ENCODE measurements at places on chromosomes 1 and 21. TPM values are rescaled to one million over a fixed set of nuclear protein-coding genes. Genes with fewer than 3 reads are reported as not detected.

The LINGO4 gene
- 0.94 TPM for total RNA-seq

The CHIT1 gene
- 0.68 TPM for total RNA-seq

The MYBPH gene
- total RNA-seq, result 0.26 TPM

The MARK1 gene
- total RNA-seq, result 2.9 TPM

The GFI1 gene
- 0.36 TPM for total RNA-seq

The TRAF3IP3 gene
- total RNA-seq, result 2.0 TPM

The ATXN7L2 gene
- 8.4 TPM for total RNA-seq

The PLA2G5 gene
- total RNA-seq, result 0.79 TPM

GRCh38 chr1:22196641-22197040 lies 53.7 kb upstream of the WNT4 start:
- no peak for DNase-seq

DNA sequence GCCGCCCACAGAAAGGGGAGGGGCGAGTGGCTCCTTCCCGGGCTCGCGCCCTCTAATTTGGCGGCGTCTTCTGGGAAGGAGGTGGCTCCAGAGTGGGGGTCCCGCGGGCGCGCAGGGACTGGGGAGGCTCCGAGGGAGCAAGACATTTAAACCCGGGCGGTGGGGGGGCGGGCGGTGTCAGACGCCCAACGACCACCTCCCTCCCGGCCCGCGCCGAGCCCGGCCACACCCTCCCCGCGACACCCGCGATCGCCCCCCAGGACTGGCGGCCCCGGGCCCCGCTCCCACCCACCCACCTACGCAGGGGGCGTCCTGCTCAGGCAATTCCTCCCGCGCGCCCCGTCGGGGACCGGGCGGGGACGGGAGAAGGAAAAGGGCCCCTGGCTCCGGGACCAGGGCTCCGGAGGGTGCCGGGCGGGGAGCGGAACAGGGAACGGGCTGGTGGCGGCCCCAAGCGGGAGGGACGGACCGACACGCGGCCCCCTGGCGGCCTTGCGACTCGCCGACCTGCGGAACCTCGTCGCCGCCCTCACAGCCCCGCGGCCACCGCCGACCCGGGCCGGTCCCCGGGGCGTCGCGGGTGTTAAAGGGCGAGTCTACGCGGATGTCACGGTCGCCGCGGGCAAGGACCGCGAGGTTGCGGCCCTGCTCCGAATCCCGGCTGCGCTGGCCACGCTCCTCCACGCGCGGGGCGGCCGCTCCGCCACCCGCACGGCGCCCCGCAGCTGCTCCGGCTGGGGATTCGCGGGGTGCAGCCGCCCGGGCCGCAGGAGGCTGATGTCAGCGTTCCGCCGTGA lies 94.0 kb upstream of the FMN2 start:
- no peak for DNase-seq

DNA sequence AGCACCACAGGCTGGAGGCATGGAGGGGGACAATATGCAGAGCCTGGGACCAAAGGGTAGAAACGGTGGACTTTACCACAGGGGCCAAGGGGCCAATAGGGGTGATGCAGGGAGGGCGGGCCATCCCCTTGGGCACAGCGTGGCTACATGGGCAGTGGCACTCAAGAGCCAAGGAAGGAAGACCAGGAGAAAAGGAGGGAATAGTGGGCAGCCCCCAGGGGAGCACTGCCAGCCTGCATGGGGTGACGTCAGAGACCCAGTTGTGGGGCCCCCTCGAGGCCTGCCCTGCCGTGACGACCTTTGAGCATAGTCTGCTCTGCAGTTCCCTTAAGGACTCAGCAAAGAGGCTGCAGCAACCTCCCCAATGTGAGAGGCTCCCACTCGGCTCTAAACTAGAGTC lies 95.5 kb upstream of the TMPRSS2 start:
- peak; percentile 48 for DNase-seq

GRCh38 chr1:18581420-18581880 lies 49.2 kb upstream of the PAX7 start:
- DNase-seq, result no peak

DNA sequence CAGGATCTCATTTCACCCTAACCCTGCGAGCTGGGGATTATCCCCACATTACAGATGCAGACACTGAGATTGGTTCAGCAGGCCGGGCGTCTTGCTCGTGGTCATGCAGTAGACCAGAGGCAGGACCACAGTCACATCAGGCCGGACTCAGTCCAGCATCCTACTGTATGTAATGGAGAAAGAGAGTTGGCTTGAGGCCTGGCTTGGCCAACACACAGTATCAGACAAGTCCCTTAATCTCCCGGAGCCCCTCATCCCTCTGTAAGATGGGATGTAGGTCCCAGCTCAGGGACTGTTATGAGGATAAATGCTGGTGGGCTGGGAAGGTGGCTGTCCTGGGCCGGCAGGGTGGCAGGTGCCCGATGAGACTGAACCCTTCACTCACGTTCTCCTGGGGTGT lies 66.1 kb upstream of the ACTL8 start:
- no peak for DNase-seq

- DNase-seq, result no peak
Measured at GRCh38 chr21:35727830-35728229, 332.5 kb downstream of the SETD4 start.

- DNase-seq, result no peak
Measured at GRCh38 chr21:41121785-41122415, 46.1 kb upstream of the BACE2 start.

GRCh38 chr1:119276558-119276957 lies 92.0 kb upstream of the HAO2 start:
- DNase-seq, result no peak

DNA sequence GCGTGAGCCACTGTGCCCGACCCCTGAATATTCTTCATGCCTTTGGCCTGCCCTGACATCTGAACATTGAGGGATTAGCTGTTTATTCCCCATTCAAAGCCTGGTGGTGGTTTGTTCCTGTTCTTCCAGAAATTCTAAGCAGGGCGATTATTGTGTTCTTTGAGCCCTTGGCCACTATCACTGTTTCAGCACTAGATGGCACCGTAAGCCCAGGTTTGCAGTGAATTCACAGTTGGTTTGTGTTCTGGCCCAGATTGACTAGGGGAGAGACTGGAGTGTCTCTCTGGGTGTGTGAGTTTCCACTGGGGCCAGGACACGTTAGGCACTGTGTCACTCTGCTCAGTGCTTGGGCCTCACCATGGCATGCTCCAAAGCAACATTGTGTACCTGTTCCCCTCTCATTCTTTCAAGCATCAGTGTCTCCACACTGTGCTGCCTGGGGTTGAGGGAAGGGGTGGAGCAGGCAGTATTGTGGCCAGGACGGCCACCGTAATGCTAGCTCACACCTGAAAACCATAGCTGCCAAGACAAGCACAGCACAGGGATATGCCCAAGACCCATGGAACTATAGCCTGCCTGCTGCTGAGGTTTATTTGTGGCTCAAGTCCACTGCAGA lies 52.7 kb downstream of the PKN2 start:
- DNase-seq, result no peak

- DNase-seq, result no peak
Measured at GRCh38 chr1:79040424-79041082, 34.0 kb upstream of the ADGRL4 start.

- DNase-seq, result no peak
Measured at GRCh38 chr1:53362270-53362669, 34.4 kb upstream of the LRP8 start.

DNA sequence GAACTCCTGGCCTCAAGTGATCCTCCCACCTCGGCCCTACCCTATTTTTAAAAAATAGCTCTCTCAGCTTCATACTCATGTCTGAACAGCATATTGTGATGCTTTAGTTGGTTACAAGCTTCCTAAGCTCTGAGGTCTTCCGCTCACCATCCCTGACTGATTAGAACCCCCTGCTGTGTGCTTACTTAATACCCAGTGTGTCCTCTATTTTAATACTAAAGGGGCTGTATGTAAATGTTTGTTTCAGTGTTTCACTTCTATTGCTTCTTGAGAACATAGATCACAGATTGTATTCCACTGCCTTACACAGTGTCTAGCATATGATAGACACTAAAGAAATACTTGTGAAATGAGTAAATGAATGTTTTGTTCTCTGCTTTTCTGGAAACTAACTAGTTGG lies 29.8 kb downstream of the ZYG11B start:
- no peak for DNase-seq

DNA sequence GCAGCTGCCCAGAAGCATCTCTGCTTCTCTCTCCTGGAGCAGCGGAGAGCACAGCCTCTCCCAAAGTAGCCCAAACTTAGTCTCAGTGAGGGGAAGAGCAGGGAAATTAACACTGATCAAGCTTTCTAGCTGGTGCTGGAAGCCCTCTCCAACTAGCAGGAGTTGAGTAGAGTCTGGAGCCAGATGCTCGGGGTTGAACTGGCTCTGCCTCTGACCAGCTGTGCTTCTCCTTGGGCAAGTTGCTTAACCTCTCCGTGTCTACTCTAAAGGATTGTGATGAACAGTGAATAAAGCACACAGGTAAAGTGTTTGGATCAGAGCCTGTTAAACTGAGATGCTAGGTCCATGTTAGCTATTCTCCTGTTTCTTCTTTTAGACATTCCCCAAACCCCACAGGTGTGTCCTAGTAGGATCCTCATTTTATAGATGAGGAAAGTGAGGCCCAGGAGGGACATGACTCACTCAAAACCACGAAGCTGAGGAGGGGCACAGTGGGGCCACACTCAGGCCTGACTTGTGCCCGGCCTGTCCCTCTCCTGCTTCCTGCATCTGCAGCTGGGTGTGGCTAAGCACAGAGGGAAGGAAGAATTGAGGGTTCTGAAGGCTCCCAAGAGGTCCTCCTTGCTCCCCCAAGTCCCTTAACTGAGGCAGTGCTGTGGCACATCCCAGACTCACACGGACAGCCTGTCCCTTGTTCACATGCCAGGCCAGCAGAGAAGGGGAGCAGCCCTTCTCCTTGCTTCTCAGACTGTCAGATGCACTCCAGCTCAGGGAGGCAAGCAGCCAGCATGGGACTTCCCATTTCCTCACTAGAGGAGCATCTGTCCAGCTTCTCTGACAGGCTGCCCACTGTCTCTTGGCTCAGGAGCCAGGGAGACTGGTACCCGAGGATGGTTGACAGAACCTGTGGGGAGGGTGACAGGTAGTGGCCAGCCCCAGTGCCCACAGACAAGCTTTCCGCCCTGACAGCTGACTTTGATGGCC lies 152.0 kb upstream of the IGSF21 start:
- no peak for DNase-seq

- DNase-seq, result no peak
Measured at GRCh38 chr1:181077576-181078242, 10.8 kb upstream of the IER5 start.

- no peak for DNase-seq
Measured at GRCh38 chr1:100188617-100189016, 10.6 kb upstream of the LRRC39 start.

Data from suprapubic skin (tissue), 4 donors.